H1 (cell line): ENCODE measurements at places on chromosomes 4 and X. TPM values are rescaled to one million over a fixed set of nuclear protein-coding genes. Genes with fewer than 3 reads are reported as not detected.

GRCh38 chrX:13688384-13688957, 457 bp upstream of the RAB9A start:
- DNase-seq: no peak
- peak overlapping the region; percentile 85; the same call in 1 of the 2 replicates for H3K4me3 ChIP-seq
- H3K4me1 ChIP-seq: peaks cover 3% of the 10 kb centered on the region
- no peak overlapping the region for H3K27ac ChIP-seq
- H3K36me3 ChIP-seq: no peaks in the 10 kb centered on the region
- H3K27me3 ChIP-seq: no peaks in the 10 kb centered on the region

MAGEB6B gene
- not detected in 2 replicates for total RNA-seq

DNA sequence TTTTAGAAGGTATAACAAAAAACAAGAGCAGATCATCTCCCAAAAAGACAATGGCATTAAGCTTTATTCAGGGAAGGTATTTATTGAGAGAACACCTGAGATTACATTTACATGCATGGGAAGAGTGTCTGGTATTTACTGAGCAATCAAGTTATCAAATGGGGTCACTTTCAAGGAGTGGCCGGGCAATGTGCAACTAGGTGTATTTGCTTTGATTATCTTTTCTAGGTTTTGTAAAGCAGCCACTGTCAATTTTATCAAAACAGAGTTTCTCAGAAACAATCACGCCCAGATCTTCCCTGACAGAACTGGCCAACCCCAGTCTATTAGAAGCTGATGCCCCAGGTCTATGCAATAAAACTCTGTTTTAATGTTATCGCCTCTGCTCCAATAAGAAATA, 169.5 kb downstream of the GLRA2 start:
- H3K36me3 ChIP-seq: no peaks in the 10 kb centered on the region
- no peaks in the 10 kb centered on the region for H3K4me1 ChIP-seq
- no peak overlapping the region for H3K4me3 ChIP-seq
- DNase-seq: no peak
- no peak overlapping the region for H3K27ac ChIP-seq

DNA sequence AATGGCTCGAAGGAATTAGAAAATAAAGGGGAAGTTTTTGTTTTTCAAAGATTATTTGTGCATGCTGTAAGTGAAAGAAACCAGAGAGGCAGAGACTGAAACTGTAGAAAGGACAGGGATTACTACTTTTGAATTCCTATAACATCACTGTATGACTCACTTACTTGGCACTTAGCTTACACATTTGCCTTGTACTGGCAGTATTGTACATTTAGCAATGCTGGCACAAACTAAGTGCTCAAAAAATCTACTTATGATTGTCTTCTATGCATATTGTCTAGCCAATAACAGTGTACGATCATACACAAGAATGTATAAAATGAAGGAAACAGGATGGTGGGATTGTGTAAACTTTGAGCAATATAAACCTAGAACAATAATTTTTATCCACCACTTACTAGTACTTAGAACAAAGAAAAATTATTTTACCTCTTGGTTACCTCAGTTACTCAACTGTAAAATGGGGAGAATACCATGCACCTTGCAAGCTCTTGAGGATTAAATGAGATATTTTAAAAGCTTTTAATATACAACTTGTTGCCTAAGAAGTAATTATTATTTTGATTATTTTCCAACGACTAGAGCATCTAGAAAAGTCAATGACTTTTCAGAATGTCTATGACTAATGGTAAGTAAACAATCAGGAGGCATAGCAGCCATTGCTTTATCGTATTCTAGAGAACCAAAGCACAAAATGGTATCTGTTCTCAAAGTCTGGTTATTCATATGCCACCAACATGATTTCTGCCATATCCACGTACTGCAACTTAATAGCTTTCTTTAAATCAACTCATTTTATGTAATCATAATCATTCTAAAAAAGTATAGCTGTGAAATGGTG, 4.7 kb downstream of the FAM120C start:
- H3K36me3 ChIP-seq: no peaks in the 10 kb centered on the region; the same call in 1 of the 2 replicates
- H3K27me3 ChIP-seq: no peaks in the 10 kb centered on the region
- no peak for DNase-seq
- peaks cover 2% of the 10 kb centered on the region; the same call in 1 of the 2 replicates for H3K4me1 ChIP-seq
- no peak overlapping the region for H3K4me3 ChIP-seq

MGARP gene
- total RNA-seq: 2.5 and 2.8 TPM in 2 replicates

ARX gene
- not detected in 2 replicates for total RNA-seq

FRMD7 gene
- total RNA-seq: not detected in 2 replicates

DNA sequence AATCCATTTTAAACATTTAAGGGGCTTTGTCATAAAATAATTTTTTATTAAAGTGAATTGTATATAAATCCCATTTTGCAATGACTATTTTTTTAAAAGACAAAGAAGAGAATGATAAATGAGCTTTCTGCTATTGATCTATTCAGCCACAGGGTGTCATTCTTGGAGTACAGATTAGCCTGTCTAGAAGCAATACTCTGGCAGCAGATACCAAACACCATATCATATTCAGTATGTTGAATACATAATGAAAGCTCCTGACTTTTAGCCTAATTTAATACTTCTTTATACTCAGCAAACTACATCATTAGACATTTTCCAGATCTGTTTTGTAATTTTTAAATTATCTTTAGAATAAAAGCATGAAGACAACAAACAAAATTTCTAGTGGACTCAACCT, 496.3 kb downstream of the PDGFC start:
- H3K36me3 ChIP-seq: no peaks in the 10 kb centered on the region
- no peak overlapping the region for H3K4me3 ChIP-seq
- H3K27me3 ChIP-seq: no peaks in the 10 kb centered on the region
- no peak overlapping the region for H3K27ac ChIP-seq

DNA sequence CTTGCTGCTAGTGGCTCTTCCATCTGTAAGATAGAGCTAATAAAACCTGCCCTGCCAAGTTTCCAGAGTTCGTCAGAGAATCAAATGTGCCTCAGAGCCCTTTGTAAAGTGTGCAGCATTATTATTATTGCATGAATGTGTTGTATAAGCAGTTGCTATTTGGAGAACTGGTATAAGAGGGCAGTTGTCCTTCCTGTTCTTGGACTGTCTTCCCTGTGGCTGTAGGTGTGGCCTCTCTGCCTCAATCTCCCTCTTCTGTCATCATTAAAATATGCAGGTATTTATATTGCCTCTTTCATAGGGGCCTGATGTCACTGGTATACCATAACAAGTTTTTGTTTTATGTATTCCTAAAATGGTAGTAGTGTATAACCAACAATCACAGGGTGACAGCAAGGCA, 3.8 kb downstream of the MTM1 start:
- H3K36me3 ChIP-seq: no peaks in the 10 kb centered on the region
- no peak for DNase-seq
- H3K27me3 ChIP-seq: no peaks in the 10 kb centered on the region
- H3K27ac ChIP-seq: no peak overlapping the region
- H3K4me1 ChIP-seq: peaks cover 17% of the 10 kb centered on the region
- H3K4me3 ChIP-seq: no peak overlapping the region

DNA sequence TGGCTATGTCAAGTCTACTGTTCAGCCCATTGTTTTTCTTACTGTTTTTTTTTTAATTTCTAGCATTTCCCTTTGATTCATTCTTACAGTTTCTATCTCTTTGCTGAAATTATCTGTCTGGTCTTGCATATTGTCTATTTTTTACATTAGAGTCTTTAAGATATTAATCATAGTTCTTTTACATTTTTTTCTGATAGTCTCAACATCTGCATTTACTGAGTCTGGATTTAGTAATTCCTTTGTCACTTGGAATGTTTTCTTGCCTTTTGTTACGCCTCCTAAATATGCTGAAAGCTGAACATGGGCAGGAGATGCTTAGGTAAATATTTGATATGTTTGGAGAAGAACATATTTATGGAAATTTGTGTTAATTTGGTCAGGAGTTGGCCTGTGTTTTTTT, 10.4 kb downstream of the JADE3 start:
- DNase-seq: no peak
- H3K36me3 ChIP-seq: no peaks in the 10 kb centered on the region; the same call in 1 of the 2 replicates
- no peak overlapping the region for H3K4me3 ChIP-seq
- no peaks in the 10 kb centered on the region for H3K27me3 ChIP-seq
- 0 out of 2 replicates have a peak, but pooled peaks cover 3% of the 10 kb centered on the region for H3K4me1 ChIP-seq

DNA sequence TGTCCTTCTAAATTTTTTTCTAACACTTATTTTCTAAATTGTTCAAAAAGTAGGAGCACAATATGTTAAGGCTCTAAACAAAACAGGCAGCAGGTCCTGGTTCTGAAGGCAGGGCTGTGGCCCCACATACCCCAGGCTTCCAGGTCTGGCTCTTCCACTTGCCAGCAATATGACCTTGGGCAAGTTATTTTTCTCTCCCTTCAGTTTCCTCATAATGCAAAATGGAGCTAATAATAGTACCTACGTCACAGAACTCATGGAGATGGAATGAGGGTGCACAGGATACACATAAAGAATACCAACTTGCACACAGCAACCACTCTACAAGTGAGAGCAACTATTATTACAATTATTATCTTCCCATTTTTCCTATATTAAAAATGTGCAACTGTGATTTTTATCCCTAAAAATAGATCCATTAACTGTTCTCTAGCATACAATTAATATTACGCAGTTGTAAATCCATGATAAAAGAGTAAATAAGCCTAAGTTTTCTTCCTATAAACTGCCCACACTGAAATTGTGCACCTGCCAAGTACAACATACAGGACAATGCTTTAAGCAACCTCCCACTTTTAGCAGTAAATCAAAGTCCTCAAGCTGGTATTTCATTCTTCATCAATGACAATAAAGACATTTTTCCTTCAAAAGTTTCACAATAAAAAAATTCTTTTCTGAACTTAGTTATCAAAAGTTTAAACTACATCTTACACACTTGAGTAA, 27.0 kb downstream of the OTUD4 start:
- no peak overlapping the region for H3K4me3 ChIP-seq
- peaks cover 9% of the 10 kb centered on the region for H3K36me3 ChIP-seq
- no peaks in the 10 kb centered on the region for H3K4me1 ChIP-seq

DNA sequence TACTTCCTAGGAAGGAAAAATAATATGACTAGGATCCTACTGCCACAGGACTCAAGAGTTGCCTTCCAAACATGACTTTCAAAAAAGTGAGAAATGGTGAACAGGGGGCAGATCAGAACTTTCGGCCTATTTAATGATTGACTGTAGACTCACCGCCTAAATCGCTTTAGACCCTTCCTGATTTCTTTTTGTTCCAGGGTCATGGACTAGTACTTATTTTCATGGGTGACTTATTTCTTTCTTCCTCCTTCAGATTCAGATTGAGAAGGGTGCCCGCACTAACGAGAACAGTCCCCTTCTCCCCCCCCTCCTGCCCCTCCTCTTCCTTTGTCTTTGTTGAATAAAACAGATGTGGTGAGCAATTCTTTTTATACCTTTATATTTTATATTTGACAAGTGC, 48.0 kb upstream of the KLHL8 start:
- H3K4me1 ChIP-seq: no peaks in the 10 kb centered on the region
- no peaks in the 10 kb centered on the region for H3K36me3 ChIP-seq
- H3K27me3 ChIP-seq: no peaks in the 10 kb centered on the region
- no peak overlapping the region for H3K4me3 ChIP-seq
- no peak overlapping the region for H3K27ac ChIP-seq
- DNase-seq: no peak

GRCh38 chrX:153571534-153571908, 27.4 kb downstream of the CCNQ start:
- no peaks in the 10 kb centered on the region for H3K36me3 ChIP-seq
- peaks cover 8% of the 10 kb centered on the region for H3K4me1 ChIP-seq
- H3K4me3 ChIP-seq: no peak overlapping the region
- no peak overlapping the region for H3K27ac ChIP-seq

TEC gene
- total RNA-seq: 1.8 and 2.3 TPM in 2 replicates

DNA sequence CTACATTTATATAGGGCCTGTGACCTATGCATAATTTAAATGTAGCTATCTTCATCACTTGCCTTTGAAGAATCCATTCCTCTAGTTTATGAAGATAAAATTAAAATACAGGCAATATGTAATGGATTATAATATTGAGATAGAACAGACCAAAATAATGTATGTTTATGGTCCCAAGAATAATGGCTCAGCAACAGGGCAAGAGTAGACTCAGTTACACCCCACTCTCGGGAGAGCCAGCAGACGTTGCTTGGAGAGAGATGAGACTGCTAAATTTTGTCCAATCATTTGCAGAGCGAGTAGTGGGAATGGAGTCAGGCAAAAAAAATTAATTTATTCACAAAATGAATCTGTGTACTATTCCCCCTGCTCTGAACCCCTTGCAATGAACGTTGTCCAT, 223.2 kb upstream of the FAT4 start:
- H3K4me1 ChIP-seq: no peaks in the 10 kb centered on the region
- H3K36me3 ChIP-seq: no peaks in the 10 kb centered on the region
- no peak overlapping the region for H3K27ac ChIP-seq

- H3K36me3 ChIP-seq: no peaks in the 10 kb centered on the region
- H3K27ac ChIP-seq: no peak overlapping the region
- H3K27me3 ChIP-seq: no peaks in the 10 kb centered on the region
Observed at GRCh38 chr4:5374592-5374991, 323.3 kb downstream of the STK32B start.

GRCh38 chrX:155997436-155997835, at the start of gene IL9R:
Gene IL9R, plus strand, starts transcription at chrX:155997696. Its CDS starts 64 bp downstream, at chrX:155997760.
- no peaks in the 10 kb centered on the region for H3K36me3 ChIP-seq
- DNase-seq: no peak
- H3K4me1 ChIP-seq: no peaks in the 10 kb centered on the region
- no peak within 1 kb of the TSS for H3K4me3 ChIP-seq
- no peak within 1 kb of the TSS for H3K27ac ChIP-seq
- no peaks in the 10 kb centered on the region for H3K27me3 ChIP-seq

CXorf51B gene
- not detected in 2 replicates for total RNA-seq

DNA sequence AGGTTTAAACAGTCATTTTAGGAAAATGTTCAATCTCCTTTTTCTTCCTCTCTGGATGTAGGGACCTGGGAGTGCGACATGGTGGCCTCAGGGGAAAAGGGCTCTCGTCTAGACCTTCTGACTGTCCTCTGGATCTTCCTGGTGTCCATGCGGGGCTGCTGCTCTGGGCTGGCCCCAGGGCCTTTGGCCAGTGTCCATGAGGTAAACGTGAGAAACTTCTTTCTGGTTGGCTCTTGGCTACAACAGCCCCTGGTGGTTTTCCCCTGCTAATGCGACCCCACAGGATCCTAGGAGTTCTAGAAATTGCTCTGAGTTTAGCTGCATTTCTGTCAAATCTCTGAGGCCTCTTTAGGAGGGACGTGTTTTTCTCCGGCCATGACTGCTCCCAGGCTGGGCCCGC, 85.7 kb downstream of the MFAP3L start:
- no peak for DNase-seq
- H3K4me3 ChIP-seq: no peak overlapping the region
- H3K36me3 ChIP-seq: no peaks in the 10 kb centered on the region
- H3K27me3 ChIP-seq: no peaks in the 10 kb centered on the region
- no peaks in the 10 kb centered on the region; the same call in 1 of the 2 replicates for H3K4me1 ChIP-seq

- H3K27me3 ChIP-seq: no peaks in the 10 kb centered on the region
- no peaks in the 10 kb centered on the region for H3K36me3 ChIP-seq
- H3K4me1 ChIP-seq: peaks cover 8% of the 10 kb centered on the region; the same call in 1 of the 2 replicates
- no peak overlapping the region for H3K4me3 ChIP-seq
Observed at GRCh38 chr4:24252121-24252520, 332.2 kb downstream of the DHX15 start.

ZNF280C gene
- total RNA-seq: 13.4 and 14.4 TPM in 2 replicates

DNA sequence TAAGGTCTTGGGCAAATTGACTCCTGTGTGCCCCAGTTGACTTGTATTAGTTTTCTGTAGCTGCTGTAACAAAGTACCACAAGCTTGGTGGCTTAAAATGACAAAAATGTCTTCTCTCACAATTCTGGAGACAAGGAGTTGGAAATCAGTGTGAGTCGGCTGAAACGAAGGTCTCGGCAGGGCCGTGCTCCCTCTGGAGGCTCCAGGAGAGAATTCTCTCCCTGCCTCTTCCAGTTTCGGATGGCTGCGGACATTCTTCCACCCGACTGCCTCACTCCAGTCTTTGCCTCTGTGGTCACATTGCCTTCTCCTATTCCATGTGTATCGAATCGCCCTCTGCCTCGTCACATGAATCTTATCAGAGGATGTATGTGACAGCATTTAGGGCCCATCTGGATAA, 66.0 kb upstream of the PHOX2B start:
- H3K27me3 ChIP-seq: no peaks in the 10 kb centered on the region
- H3K36me3 ChIP-seq: no peaks in the 10 kb centered on the region
- H3K4me1 ChIP-seq: no peaks in the 10 kb centered on the region
- H3K27ac ChIP-seq: no peak overlapping the region
